CMK (cell line): ENCODE measurements at places on chromosomes 3 and 15.
A peak's percentile ranks its signal among the peaks of the same experiment; 100 is the strongest.

- no peak for DNase-seq
These were observed 110.7 kb upstream of the C3orf80 start for GRCh38 chr3:160114355-160114995.

DNA sequence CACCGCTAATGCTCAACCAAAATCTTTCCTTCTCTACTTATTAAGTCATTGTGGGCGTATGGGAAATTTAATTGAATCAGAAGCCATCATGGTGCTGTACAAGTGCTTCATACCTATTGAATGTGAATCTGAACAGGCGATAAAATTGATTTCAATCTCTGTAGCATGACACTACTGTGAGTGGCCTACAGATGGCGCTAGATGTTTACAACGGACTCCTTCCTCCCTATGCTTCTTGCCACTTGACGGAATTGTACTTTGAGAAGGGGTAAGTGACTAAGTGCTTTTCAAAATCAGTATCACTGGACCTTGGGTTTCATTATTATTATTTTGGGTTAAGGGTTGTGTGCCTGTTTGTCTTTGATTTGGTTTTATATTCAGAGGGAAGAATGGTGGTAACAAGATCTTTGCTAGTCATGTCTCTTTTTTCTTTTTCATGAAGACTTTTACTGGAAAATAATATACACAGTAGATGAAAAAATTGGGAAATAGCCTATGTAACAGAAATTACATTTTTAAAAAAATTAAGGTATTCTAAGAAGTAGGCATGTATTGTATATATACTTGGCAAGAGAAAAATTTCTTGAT lies 35.4 kb downstream of the ACP3 start:
- peak; percentile 18 for DNase-seq

- DNase-seq = no peak
These were observed 41.8 kb downstream of the ANP32A start for GRCh38 chr15:68778876-68779275.

DNA sequence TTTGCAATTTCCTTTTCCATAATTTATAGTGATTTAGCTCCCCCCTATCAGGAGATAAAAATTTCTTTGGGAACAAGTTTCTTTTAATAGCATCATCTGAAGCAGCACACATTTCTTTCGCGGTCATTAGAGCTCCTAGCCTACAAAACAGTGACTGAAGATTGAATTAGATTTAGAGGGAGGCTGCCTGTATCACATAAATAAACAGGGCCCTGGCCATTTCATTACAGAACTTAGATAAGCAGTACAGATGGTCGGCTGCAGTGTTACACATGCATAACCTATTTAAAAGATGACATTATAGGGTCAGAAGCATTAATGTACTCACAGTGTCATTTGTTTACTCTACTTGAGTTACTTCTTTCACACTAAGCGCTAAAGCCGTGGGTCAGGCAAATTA lies 81.4 kb upstream of the SLC25A26 start:
- DNase-seq = no peak

DNA sequence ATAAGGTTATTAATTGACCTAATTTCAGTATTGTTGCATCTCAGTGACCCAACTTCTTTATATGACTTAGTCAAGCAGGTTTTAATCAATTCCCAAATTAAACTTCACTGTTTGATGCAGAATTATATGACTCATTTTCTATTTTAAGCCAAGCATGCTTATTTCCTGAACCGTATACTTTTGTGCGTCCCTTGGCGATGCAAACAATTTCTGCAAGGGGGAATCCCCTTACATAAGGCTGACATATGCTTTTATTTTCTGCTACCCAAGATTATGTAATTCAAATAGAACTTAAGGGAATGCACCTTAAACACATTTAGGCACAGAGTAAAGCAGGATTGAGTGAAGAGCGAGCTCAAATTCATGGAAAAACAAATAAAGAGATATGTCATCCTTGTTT lies 303.9 kb downstream of the PDCD6IP start:
- DNase-seq = no peak

DNA sequence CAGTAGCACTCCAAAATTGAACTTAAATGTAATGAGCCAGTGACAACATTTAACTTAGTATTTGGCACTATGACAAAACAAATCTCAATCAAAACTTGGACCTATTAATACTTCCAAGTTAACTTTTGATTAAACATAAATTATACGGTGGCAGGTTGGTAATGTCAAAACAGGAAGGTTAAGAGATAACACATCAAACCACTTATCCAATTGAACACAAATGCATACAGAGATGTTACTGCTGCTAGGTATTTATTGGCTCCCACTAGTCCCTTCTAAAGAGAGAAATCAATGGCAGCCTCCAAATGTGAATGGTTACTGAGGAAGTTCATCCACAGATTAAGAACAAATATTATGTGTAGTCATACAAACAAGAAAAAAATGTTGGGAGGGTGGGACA lies 1.8 kb downstream of the GSK3B start:
- no peak for DNase-seq

DNA sequence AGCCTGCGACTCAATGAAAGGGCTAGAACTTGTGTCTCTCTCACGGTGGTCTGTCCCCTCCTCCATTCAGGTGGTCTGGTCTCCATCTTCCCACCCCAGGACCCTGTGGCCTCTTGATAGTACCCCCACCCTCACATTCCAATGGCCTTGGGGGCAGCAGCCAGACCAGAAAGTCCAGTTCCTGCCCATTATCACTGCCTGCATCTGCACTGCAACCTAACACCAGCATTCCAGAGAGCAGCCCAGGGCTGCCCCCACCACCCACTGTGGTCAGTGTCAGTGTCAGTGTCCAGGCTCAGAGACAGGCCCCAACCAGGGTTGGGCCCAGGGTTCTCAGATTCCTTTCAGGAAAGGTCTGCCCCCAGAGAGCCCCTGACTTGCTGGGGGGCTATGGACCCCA lies 12.6 kb downstream of the IGDCC3 start:
- no peak for DNase-seq

GRCh38 chr15:96064351-96064756 lies 266.1 kb upstream of the NR2F2 start:
- no peak for DNase-seq

DNA sequence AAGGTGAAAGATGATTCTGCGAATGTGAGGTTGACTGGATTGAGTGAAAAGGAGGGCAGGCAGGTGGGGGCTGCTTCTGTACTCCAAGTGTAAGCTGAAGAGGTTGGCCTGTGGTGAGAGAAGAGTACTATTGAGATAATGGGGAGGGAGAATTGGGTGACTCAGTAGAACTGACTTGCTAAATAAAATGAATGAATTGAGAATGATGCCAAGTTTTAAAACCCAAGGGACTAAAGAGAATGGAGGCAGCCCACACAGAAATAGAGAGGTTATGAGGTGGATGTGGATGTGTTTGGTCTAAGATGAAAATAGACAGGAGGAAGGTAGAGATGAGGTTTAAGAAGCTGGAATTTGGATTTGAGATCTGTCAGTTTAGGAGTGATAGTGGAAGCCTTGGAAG lies 5.9 kb downstream of the MME start:
- DNase-seq = no peak

- no peak for DNase-seq
These were observed 444.0 kb upstream of the AZI2 start for GRCh38 chr3:28792604-28793003.

DNA sequence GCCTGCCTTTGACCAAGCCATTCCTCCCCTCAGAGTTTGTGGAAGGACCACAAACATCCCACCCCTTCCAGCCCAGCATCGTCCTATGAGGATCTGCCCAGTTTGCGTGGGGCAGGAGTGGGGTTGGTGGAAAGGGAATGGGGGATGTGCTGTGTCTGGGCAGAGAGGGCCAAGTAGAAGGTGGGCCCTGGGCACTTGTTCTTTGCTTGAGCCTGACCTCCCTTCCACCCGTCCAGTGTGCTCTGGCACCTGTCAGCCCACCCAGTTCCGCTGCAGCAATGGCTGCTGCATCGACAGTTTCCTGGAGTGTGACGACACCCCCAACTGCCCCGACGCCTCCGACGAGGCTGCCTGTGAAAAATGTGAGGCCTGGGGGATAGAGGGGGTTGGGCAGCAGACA lies 10.3 kb downstream of the SPINT1 start:
- DNase-seq = no peak

DNA sequence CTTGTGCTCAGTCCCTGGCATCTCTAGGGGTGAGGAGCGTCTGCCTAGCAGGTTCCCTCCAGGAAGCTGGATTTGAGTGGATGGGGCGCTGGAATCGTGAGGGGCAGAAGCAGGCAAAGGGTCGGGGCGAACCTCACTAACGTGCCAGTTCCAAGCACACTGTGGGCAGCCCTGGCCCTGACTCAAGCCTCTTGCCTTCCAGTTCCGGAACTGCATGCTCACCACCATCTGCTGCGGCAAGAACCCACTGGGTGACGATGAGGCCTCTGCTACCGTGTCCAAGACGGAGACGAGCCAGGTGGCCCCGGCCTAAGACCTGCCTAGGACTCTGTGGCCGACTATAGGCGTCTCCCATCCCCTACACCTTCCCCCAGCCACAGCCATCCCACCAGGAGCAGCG lies 5.0 kb downstream of the RHO start:
- DNase-seq = no peak

GRCh38 chr3:25652921-25653320 lies 11.8 kb downstream of the TOP2B start:
- no peak for DNase-seq

DNA sequence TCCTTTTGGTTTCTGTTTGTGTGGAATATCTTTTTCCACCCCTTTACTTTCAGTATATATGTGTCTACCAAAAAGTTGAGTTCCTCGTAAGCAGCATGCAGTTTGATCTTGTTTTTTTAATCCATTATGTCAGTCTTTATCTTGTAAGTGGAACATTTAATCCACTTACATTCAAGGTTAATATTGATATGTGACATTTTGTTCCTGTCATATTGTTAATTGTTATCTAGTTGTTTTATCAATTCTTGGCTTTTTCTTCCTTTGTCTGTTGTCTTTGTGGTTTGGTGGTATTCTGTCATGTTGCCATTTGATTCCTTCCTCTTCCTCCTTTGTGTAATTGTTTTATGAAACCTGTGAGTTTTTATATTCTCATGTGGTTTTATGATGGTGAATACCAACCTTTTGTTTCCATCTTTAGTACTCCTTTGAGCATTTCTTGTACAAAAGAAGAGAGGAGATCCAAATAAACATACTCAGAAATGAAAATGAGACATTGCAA lies 43.4 kb upstream of the XCR1 start:
- DNase-seq = no peak

DNA sequence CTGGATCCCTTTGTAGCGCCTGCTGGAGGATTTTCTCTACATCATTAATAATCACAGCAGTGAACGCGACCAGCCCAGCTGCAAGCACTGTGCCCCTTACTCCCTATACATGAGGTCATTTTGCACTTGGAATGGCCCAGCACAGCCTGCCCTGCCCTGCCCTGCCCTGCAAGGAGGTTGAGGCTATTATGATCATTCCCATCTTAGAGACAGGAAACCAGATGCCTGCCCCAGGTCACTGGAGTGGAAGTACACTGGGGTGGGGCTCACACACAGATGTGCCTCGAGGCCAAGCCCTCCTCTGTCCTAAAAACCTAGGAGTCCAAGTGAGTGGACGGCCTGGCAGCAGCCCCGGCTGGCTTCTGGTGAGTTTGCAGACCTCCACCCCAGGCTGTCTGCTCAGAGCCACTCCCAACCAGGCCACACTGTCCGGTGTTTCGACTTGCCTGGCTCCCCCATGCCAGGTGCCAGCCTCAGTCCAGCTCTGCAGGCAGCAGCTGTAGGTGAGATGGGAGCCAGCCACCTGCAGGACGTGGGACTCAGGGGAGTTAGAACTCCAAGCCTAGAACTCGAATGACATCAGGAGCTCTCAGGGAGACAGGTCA lies 30.4 kb upstream of the SEC61A1 start:
- no peak for DNase-seq

- DNase-seq = peak; percentile 39
These were observed 35.8 kb downstream of the TKT start for GRCh38 chr3:53219895-53220483.

- DNase-seq = no peak
These were observed 535.1 kb downstream of the NLGN1 start for GRCh38 chr3:173932624-173933023.

GRCh38 chr3:9395570-9396300 lies 1.7 kb upstream of the SETD5 start:
- DNase-seq = no peak
